ENCODE measurements at places on chromosomes 1 and 21.

GRCh38 chr1:225318706-225319575 lies 108.9 kb downstream of the LBR start:
- DNase-seq: no peak

DNA sequence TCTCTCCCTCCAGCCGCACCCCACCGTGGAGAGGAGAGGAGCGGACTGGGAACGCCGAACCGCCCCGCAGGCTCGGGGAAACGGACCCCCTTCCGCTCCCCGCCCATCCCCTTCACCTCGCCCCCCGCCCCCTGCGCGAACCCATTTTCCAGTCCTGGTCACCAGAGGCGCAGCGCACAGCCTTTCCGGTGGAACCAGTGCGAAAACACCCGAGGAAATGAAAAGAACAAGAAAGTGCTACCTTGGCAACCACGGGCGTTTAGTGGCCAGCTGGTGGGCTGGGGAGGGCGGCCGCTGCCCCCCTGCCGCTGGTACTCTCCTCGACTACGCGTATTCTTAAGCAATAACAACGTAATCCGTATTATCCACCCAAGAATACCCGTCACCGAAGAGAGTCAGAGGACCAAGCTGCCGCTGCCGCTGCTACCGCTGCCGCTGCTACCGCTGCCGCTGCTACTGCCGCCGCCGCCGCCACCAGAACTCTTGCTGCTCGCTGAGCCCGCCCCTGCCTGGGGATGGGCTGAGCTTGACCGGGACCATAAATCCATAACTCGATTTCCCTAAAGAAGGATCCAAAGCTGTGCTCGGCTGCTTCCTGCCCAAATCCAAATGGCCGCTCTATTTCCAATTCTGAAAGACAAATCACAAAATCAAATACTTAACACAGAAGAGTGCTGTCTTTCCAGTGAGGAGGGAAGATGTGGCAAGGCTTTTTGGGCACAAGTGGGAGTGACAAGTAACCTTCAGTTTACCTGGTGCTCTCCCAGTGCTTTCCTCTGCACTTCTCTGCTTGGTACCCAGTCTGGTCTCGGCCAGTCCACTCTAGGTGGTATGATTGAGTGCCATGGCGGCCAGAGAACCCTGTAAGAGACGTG lies 125.2 kb upstream of the DPYD start:
- DNase-seq: peak; percentile 68

- DNase-seq: no peak
Measured at GRCh38 chr1:56188855-56189254, 390.5 kb downstream of the PLPP3 start.

- no peak for DNase-seq
Measured at GRCh38 chr1:168401341-168401740, 120.7 kb downstream of the TBX19 start.

GRCh38 chr1:94324178-94324544 lies 86.8 kb upstream of the ARHGAP29 start:
- no peak for DNase-seq

DNA sequence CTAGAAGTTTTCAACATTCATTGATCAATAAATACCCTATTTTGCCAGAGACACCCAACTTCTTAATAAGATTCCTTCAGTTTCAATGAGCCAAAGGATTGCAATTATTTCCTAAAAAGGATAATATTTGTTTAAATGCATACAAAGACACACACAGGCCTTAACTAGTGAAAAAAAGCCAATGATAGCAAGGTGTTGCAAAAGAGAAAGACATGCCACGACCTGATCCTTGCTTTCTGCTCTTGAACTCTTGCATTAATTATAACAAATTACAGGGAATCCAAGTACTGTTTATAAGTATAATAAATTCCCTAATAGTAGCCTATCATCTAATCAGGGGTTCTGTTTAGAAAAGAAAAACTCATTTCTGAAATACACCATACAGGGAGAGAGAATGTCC lies 131.1 kb downstream of the PTPN14 start:
- no peak for DNase-seq

DNA sequence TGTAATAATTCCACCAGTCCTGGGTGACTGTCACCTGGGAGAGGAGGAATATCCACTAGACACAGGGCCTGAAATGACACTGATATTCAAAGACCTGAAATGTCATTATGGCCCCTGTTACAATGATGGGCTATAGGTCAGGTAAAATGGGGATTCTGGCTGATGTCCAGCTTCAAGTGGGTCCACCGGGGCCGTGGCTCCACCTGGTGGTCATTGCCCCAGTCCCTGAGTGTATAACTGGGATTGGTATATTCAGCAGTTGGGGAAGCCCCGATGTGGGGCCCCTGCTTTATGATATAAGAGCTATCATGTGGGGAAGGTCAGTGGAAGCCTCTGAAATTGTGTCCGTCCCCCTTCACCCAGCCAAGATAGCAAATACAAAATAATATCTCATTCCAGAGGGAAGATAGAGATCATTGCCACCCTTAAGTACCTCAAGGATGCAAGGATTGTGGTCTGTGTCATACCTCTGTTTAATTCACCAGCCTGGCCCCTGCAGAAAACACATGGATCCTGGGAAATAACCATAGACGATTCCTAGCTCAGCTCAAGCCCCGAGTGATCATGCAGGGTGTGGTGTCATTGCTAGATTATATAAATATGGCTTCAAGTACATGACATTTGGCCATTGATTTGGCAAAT lies 19.4 kb downstream of the PLEKHO1 start:
- peak; percentile 86 for DNase-seq

GRCh38 chr1:41648230-41648629 lies 163.7 kb upstream of the EDN2 start:
- no peak for DNase-seq

- no peak for DNase-seq
Measured at GRCh38 chr1:90509225-90510048, 207.7 kb downstream of the BARHL2 start.

DNA sequence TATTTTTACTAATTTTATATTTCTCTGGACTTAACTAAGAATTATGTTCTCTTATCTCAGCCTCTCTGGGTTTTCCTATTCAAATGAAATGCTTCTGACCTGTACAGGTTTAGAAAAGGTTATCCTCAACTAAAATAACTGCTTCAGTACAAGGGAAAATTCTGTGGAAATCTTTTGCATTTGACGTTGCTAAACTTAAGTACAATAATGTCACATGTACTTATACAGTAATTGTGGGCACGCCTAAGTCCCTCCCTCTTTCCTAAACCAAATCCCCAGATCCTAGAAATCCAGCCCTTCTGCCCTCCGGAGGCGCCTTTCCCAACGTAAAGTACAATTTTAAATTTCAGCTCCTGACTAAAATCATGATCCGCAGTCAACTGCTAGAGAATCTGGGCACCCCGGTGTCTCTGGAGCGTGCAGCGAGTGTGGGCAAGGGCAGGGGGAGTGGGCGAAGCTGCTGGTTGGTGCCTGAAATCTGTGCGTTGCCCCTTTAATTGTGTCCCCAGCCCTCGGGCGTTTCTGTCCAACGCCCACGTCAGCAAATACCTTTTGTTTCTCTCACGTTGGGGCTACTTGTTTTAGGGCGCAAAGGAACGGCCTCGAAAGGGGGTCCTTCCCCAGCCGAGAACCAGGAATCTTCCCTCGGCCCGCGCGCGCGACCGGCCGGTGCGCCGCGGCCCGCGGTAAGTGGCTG lies at the start of gene ZBTB8A:
Gene ZBTB8A (plus strand): TSS at position 541 of the 697 bp plus-strand sequence. CDS start 53,505 bp downstream, outside the sequence.
- peak; percentile 46 for DNase-seq

DNA sequence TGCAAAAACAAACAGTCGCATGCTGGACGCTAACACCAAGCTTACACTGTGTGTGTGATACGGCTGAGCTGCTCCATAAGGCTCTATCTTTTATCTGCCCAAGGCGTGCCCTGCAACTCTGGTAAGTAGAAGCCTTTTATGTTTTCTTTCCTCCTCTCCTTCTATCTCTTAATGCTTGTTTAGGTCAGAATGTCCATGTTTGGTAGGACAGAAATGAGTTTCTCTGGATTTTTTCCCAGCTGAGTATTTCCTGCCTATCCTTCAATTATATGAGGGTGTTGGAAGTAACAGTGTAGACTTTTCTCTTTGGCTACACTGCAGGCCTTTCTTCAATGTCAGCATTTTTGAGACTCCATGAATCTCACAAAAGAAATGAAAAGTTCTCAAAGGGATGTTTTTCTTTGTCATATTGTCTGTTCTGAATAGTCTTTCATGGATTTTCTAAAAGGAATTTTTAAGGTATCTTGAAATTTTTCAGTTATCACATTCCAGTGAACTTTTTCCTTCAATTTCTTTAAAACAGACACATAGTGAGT lies 124.2 kb downstream of the MACF1 start:
- DNase-seq: no peak

DNA sequence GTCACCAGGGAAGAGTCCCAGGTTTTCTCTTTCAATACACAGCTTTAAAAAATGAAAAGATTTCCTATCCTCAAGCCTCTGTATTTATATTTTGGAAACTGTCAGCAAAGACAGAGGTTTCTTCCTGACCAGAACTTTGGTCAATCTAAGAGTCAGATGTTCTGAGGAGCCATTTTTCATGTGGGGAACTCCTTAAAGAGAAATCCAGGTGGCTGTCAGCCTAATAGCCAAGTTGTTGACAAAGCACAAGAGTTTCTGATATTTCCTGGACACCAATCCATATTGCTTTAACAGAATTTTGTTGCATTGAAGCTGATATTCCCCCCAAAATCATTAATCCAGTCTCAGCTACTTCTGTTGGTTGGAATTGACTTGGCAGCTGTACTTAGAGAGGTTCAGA lies 318.6 kb upstream of the NFIA start:
- no peak for DNase-seq

DNA sequence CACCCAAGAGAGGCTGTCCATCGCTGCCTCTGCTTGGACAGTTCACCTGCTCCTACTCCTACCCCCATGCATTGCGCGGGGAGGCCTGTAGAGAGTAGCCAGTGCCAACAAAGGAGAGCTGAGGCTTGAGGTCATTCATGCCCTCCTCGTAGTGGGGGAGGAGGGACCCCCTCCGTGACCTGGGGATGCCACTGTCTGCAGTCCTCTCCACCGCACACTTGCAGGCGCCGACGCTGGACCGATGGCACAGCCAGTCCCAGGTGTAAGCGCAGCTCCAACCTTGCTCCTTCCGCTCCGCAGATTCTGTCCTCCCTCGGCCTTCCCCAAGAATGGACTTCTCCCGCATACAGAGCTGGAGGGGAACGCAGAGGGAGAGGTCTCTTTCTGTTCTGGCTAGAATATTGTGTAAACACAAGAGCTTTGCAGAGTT lies 672 bp upstream of the PHLDA3 start:
- no peak for DNase-seq

- no peak for DNase-seq
Measured at GRCh38 chr1:34578306-34578705, 176.5 kb upstream of the GJB5 start.

DNA sequence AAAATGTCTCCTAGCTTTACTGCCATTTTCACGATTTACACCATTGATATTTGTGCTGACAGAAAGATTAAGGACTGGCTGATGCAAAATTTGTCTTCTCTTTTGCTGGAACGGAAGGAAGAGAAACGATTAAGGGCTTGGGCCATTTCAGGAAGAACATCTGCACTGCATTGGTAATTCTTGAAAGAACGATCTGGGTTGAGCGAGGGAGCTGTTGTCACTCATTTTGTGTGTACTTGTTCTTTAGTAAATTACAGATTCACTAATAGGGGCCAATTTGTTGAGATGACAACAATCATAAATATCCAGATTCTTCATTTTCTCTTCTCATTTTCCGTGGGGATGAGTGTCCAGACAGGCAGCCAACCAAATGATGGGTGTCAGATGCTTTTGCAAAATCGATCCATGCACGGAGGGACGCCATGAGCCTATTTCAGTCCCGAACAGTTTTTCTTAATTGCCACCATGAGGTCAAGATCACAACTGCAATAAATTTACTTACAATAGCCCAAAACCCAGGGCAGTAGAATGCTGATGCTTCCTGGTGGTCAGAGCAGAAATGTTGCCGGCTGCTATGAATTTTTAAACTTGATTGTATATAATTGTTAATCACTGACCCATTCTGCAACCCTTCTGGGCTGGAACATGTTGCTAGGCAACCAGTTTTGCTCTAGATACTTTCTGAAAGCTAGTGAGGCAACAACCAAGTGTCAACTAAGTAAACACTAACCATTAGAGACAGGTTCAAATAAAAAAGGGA lies 132.4 kb upstream of the TIAM1 start:
- DNase-seq: no peak

Measured in cardiac septum (tissue), 1 donor.